ENCODE measurements at places on chromosomes 3 and 15.

- DNase-seq: no peak
Measured at GRCh38 chr3:186959029-186959624, 28.8 kb downstream of the ST6GAL1 start.

- no peak for DNase-seq
Measured at GRCh38 chr3:122377975-122378374, 5.1 kb downstream of the MIX23 start.

DNA sequence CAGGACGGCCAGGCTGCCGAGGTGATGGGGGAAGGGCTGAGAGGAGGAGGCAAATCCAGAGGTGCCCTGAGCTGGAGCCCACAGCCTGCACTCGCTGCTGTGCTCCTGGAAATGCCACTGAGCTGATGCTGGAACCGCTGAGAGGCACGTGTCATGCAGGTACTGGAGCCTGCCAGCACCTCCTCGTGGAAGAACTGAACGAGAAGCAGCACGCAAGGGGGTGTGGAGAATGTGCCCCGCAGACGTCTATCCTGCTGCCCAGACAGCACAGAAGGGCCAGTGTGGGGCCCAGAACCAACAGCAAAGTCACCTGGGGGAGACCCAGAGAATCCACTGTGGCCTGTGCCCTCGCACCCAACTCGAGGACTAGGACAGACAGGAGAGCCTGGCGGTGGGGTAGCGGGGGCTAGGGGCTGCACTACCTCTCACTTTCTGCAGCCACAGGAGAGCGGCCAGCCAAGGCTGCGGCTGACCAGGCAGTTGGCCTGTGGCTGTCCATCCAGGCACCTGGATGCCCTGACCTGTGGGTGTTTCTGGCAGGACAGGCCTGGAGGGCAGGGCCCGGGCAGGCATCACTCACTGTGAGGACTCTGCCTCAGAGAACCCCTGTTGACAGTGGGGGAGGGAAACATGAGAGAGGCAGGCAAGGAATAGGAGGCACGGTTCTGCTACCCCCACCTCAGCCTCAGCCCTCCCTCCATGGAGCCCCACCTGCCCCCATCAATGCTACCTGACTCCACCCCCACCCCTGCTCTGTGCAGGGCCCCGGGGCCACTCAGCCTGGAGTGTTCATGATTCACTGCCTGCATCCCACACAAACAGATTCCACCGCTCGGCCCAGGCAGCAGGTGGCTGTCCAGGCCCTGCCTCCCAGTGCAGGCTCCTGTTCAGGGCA is 213.1 kb downstream of the TBC1D2B start:
- DNase-seq: no peak

DNA sequence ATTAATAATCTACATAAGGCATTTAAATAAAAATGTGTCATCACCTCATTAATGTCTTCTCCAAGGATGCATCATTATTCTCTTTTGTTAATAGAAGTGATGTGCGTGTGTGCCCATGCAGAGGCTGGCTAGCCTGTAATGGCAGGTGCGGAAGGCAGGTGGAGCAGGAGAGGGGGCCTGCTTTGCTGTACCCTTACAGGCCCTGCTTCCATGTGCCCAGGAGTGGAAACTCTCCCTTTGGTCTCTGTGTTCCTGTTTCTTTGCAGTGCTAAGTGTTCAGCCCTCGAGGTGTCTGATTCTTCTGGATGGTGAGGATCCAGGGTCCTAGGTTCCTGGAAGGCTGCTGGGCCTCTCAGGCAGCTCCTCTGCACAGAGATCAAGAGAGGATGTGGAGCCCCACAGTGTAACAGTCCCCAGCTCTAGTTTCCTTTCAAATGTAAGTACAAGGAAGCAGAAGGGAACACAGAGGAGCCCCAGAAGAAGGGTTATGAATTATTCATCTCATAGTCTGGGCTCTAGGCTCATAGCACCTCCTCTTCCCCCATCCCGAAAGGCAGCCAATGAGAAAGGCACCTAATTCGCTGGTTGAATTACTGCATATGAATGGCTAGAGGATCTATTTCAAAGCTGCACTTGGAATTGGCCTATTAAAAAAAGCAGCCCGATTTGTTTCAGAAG is 39.2 kb upstream of the AGBL1 start:
- no peak for DNase-seq

DNA sequence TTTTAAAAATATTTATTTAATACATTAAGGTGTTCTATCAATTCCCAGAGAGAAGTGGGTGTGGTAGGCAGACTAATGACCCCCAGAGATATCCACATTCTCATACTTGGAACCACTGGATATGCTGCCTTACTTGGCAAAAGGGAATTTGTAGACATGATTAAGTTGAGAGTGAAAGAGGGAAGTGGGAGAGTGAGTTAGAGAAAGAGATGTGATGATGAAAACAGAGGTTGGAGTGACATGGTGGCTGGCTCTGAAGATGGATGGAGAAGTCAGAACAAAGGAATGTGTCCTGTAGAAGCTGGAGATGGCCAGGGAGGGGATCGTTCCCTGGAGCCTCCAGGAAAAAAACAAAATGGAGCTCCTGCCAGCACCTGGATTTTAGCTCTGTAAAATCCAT is 32.0 kb downstream of the TNFAIP8L3 start:
- DNase-seq: no peak

DNA sequence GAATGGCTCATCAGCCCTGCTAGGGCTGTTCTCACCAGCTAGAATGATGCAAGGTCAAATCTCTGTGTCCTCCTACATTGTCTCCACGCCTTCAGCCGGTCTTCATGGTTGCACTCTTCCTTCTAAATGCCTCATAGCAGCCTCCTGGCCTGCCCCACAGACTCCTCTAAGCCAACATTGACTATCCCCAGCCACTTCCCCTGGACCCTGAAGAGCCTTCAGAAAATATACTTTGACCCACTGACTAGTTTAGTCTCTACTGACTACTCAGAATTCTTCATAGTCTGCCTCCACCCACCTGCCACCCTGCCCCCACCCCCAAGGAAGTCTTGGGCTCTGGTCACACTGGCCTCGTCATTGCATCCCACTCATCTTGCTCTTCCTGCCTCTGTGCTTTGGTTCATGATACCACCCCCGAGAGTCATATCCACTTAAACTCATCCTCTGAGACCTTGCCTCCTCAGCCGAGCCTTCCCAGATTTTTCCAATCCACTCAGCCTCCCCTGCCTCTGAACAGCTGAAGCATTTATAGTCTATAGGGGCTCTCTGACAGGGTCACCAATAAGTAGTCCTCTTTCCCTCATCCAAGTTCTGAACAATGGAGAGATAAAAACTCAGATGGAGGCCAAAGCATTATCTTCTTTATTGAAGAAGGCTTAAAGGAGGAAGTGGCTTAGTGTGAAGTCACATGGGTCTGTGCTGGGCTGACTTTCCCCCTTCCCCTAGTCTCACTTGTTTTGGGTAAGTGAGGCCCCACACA is 9.5 kb upstream of the DOCK3 start:
- DNase-seq: no peak

- no peak for DNase-seq
Measured at GRCh38 chr3:127646501-127647046, 17.6 kb downstream of the PODXL2 start.

- no peak for DNase-seq
Measured at GRCh38 chr3:101633186-101633585, 43.7 kb downstream of the ZBTB11 start.

DNA sequence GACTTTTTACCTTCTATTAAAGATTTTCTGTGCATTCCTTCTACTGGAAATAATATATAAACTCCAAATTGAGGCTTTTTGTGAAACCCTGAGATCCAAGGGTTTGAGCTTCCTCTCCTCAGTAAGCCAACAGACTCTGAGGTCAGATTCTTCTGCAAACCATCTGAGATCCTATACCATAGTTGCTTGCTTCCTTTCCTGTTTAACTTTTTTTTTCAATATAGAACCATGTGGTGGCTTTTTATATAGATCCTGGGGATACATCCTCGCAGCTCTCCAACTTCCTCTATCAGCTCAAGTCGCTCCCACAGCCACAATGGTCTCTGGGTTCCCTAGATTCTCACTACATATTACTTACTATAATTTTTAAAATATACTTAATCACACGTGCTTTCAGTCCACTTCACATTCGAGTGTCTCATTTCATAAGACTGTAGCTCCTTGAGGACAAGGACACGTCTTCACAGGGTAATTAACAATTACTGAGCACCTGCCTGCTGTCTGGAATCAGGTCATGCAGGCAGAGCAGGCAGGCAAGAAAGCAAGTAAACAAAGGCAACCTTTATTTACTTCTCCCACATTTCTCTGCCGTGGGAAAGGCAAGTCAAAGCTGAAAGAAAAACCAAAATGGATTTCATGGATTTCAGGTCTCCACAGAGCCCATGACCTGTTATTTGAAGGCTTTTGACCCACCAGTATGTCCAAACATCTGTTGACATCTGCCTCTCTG is 941.5 kb downstream of the FHIT start:
- no peak for DNase-seq

DNA sequence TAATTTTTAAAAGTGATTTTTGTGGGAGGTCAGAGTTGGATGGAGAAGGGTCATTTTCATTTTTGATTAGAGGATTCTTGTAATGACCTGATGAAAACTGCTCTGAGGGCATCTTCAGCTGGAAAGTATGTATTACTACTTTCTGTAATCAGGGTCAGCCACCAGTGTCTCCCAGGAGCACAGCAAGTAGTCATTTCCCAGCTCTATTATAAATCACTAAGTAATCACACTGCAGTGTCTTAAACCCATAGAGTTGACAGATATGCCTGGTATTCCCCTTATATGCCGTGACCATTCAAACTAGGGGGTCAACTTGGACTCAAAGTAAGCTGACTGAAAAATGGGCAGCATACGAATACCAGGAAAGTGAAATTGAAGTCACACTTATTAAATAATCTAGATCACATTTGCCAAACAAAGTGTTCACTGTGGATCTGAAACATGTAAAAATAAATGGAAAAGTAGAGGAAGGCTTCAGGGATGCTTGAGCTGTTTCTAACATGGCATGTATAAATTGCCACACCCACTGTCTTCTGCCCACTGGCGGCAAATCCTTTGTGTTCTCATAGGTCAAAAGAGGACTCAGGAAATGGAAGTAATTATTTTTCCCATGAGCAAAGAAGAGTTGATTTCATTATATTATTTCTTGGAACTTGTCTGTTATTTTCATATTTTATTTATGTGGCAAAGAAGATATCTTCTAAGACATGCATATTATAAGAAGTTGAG is 105.7 kb downstream of the MBNL1 start:
- DNase-seq: no peak

GRCh38 chr3:8979262-8979661 is 16.0 kb upstream of the RAD18 start:
- no peak for DNase-seq

- no peak for DNase-seq
Measured at GRCh38 chr3:32847528-32847927, 29.7 kb downstream of the TRIM71 start.

- no peak for DNase-seq
Measured at GRCh38 chr3:38471260-38471857, 17.7 kb downstream of the ACVR2B start.

- DNase-seq: no peak
Measured at GRCh38 chr15:100202309-100202960, 139.3 kb downstream of the ADAMTS17 start.

GRCh38 chr3:126314305-126314789 is 42.9 kb downstream of the KLF15 start:
- no peak for DNase-seq

DNA sequence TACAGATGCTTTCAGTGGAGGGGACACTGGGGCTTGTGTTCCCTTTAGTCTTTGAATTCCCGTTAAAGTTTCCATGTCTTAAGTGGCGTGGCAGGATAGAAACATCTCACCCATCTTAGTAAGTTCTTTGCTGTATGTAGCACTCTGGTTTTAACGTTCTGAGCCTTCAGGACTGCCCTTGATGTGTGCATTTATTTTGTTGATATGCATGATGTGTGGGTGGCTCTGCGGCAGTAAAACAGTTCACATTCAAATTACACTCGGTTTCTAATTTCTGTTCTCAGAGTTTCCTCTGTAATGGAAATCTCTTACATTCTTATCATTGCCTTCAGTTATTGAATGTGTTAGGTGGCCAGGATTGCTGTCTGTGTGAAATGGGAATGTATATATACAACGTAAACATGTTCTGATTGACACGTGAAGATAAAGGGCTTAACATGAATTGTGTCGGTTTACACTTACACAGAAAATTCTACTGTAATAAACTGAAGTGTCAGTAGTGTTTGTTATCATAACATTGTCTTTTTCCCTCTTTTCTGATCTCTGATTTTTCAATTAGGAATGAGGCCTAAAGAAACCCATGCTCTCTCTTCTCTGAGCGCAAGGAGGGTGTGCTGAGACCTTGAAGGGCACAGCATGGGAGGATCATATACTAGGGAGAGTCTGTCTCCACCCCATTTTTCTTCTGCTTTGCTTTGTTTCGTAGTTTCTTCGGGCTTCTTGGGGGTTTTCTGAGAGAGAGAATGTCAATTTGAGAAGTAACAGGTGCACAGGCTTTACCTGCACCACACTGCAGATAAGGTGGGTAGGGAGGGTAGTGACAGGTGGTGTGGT is 51.5 kb downstream of the IGF1R start:
- DNase-seq: no peak
